ENCODE measurements at places on chromosomes 3 and 15. TPM values are rescaled to one million over a fixed set of nuclear protein-coding genes. Genes with fewer than 3 reads are reported as not detected.

Gene CLDN16
- not detected for total RNA-seq

Gene DUSP7
- 39.1 TPM for total RNA-seq

Gene DAZL
- not detected for total RNA-seq

Gene NUP210
- total RNA-seq = 202 TPM

Gene CMTM8
- total RNA-seq = 2.1 TPM

Gene CHRNA5
- total RNA-seq = 2.7 TPM

Gene XCR1
- not detected for total RNA-seq

Gene MYZAP
- total RNA-seq = not detected

Gene ACAN
- not detected for total RNA-seq

GRCh38 chr15:43238671-43239131 is 17.9 kb upstream of the EPB42 start:
- DNase-seq = no peak

DNA sequence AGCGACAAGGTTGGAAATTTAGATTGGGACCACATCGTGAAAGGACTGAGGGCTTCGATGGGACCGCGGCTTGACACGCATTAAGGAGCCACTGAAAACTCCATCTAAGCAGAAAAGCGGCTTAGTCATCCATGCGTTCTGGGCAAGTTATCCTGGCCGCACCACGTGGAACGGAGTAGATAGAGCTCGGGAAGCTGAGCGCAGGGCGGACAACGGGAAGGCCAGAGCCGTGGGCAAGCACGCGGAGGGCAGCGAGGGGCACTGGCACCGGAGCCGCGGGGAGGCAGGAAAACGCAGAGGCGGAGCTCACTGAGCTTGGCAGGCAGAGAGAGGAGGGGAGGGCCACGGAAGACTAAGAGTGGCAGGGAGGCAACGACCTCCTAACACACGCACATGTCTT is 61.3 kb upstream of the VGLL4 start:
- no peak for DNase-seq

- no peak for DNase-seq
These were observed 3.6 kb downstream of the OXSR1 start for GRCh38 chr3:38169027-38169317.

DNA sequence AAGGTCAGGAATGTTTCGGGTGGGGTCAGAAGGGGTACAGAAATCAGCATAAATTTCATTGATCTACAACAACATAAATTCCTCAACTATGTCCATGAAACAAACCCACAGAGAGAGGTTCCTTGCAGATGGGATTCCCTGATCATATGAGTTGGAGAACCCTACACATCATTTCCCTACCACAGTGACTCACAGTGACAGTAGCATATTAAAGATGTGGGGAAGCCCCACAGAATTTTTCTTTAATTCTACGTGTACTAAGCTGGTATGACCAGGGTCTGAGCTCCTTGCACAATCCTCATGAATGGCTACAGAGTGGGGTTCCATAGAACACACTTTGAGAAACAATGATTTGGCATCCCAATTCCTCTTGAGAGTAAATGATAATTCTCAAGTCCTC is 116.9 kb upstream of the RAD18 start:
- DNase-seq = no peak

GRCh38 chr3:99188936-99189335 is 287.4 kb upstream of the DCBLD2 start:
- DNase-seq = no peak

GRCh38 chr3:103909395-103909794 is 1457.3 kb upstream of the ALCAM start:
- DNase-seq = no peak

GRCh38 chr3:2921903-2922302 is 188.3 kb downstream of the IL5RA start:
- DNase-seq = no peak

DNA sequence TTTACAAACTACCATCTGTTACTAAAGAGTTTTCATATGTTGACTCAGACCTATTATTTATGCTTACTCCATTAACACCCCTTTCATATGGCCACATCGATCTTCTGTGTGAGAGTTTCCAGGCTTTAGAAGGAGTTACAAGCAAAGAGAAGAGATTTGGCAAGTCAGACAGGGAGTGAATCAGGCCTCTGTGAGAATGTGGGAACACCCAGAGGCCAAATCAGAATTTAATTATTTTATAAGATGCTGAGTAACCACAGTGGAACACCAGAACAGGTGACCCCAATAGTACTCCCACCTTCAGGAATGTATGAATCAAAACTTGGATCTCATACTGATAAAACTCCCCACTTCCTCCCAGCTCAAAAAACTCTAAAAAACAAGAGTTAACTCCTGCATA is 42.0 kb downstream of the IFT57 start:
- DNase-seq = no peak

DNA sequence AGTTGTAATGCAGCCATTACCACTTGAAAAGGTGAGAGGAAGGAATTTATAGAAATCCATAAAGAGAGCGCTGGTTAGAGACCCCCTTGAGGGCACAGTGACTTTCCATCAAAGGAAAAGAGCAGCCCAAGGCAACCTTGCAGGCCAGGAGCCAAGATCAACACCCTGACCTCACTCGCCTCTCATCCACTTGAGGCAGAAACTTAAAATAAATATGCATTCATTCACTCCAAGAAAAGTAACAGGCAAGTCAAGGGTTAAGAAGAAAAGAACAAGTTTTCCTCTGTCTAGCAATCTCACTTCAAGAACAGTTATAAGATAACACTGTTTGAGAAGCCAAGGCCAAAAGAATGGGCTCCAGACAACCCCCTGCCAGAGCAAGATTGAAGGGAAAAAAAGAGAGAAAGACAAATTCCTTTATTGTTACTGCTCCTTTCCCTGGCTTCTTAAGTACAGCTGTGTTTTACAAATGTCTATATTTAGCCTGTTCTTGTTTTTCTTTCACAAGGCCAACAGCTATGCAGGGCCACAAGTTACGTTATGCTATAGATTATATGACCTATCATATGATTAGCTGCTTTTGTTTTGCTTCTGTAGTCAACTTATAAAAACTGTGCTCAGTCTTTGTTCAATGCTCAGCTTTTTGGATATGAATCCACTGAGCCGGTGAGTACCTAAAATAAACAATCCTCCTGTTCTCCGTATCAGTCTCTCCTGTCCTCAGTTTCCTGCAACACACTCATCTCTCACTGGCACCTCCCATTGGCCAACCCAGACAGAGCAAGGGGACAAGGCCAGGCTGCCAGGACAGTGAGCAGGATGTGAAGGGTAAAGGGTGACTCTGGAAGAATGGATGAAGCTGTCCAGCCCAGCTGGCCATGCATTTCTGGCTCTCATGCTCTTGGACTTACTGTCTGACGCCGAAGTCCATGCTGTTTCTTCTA is 15.8 kb upstream of the SSUH2 start:
- no peak for DNase-seq

- DNase-seq = no peak
These were observed 184.1 kb upstream of the TLE3 start for GRCh38 chr15:70281811-70282307.

GRCh38 chr3:194474675-194475074 is 12.1 kb downstream of the ATP13A3 start:
- DNase-seq = no peak

GRCh38 chr3:161420746-161421145 is 49.4 kb upstream of the SPTSSB start:
- DNase-seq = no peak
